ENCODE measurements at places on chromosomes 2 and 18.

GRCh38 chr2:231348173-231348572, 47.3 kb upstream of the B3GNT7 start:
- no peak for DNase-seq

- no peak for DNase-seq
Measured at GRCh38 chr18:58511306-58511705, 117.6 kb downstream of the ALPK2 start.

DNA sequence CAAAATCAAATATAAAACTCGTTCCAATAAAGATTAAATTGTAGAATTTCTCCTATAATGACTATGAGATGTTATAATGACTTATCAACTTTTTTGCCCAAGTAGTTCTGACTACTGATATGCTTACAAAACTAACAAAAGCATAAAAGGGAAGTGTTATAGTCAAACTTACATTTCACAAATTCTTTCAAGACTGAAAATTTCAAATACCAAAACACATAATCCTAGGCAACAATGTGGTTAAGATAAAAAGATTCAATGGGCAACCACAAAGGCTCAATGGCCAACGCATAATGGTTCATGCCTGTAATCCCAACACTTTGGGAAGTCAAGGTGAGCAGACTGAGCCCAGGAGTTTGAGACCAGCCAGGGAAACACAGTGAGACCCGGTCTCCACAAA, 135.7 kb downstream of the USP34 start:
- no peak for DNase-seq

DNA sequence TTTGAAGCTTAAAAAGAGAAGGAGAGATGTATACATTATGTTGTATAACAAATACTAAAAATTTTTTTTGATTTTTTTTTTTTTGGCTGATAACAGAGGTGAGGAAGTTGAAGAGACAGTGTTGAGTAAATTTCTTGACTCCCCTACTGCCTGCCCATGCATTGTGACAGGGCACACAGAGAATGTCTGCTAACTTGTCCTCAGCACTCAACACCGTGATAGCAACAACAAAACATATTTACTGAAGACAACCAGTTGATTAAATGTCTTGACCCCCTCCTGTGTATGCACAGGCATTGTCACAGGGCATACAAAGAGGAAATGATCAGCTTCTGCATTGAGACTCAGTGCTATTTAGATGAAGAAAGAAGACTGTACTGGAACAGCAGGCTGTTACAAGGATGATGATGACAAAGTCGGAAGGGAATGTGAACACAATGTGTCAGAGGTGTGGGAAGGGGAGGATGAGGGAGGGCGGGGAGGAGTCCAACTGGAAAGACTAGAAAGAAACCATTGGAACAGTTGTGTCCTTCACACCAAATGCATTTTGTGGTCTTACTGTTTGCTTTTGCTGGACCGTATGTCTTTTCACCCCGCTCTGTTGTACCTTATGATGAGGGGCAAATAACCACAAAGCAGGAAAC, 89.5 kb downstream of the CERS6 start:
- DNase-seq, result no peak

DNA sequence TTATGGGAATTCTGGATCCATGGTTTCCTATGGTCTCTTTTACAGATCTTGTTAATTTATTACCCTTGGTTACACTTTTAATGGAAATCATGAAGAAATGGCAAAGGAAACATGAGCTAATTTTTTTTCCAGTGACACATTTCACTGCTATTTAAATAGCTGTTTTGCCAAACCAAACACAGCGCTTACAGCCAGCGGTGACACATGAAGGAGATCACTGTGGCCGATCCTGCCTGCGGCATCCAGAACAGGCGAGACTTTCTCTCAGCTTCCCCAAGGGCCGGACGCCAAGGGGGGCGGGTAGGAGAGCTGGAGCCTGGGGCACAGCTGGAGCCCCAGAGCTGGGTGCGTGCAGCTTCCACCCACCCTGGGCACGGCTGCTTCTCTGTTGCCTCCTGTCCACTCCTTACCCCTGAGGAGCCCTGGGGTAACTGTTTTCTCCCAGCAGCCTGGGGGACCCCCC, 81.4 kb upstream of the PKDCC start:
- no peak for DNase-seq

DNA sequence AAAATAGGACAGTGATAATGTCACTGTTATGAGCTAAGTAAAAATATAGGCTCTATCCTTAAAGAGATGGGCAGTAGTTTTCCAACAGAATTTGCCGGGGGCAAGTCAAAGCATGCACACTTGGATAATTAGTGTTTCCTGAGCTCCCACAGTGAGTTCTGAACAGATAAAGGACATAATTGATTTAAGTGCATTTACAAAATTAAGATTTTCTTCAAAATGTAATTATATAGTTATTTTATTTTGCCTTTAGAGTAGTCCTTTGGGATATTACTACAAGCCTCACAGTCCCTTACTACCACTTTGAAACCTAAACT, 107.6 kb downstream of the RAPGEF4 start:
- no peak for DNase-seq

- DNase-seq, result no peak
Measured at GRCh38 chr2:215000721-215001120, 137.7 kb downstream of the ABCA12 start.

- no peak for DNase-seq
Measured at GRCh38 chr2:200578778-200579177, 7.0 kb upstream of the AOX1 start.

DNA sequence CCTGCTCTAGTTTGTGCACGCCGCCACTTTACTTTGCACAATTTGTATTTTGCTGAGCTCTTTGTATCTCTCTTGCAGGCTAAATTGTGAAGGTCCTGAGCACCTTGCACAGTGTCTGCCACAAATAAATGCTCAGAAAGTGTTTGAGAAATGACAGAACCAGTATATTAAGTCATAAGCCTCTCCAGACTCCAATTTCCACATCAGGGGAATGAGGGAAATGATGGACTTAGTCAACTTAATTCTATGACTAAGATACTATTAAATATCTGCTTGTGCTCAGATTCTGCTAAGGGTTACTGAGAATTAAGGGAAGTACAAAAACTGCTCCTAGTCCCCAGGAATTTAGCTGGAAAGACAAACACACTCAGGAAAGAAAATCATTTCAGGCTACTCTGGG, 239.1 kb upstream of the SLC14A2 start:
- no peak for DNase-seq

DNA sequence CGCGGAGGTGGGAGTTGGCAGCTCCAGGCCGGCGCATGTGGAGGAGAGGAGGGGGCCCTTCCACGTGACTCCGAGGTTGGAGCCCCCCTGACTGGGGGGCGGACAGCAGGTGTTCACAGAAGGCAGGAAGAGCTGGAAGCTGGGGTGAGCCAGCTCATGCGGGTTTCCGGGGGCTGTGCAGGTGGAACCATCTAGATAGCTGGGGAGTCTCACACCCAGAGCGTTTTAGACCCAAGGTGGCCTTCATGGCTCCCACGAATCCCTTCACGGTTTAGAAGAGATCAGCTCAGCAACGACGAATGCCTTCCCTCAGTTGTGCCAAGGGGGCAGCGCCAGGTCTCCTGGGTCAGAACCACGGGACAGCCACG, 740.5 kb upstream of the SALL3 start:
- no peak for DNase-seq

- DNase-seq, result no peak
Measured at GRCh38 chr2:165203689-165204559, at the start of gene SCN3A. Gene SCN3A (minus strand): TSS chr2:165204050. CDS start chr2:165176394, 27,656 bp downstream.

GRCh38 chr2:168147830-168148794, 99.3 kb downstream of the STK39 start:
- DNase-seq, result no peak

GRCh38 chr2:37355735-37356134, 11.3 kb downstream of the QPCT start:
- DNase-seq, result no peak

DNA sequence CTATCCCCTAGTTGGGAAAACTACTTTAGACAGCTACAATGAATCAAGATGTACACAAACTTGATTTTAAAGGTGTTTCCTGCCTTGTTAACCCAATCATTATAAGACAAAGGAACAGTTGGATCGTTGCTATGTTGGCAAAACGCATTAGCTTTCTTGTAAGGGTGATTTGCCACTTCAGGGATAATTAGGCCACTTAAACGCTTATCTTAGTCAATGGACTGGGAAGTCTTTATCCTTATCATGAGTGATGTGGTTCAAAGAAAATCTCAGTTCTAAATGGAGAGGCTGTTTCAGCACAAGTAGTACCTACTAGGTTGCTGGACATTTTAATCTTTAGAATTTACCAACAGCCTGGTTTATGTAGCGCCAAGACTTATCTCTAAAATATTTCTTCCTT, 406.1 kb upstream of the MEX3C start:
- no peak for DNase-seq

- DNase-seq, result peak; percentile 2
Measured at GRCh38 chr2:32357318-32358110, 691 bp downstream of the BIRC6 start.

DNA sequence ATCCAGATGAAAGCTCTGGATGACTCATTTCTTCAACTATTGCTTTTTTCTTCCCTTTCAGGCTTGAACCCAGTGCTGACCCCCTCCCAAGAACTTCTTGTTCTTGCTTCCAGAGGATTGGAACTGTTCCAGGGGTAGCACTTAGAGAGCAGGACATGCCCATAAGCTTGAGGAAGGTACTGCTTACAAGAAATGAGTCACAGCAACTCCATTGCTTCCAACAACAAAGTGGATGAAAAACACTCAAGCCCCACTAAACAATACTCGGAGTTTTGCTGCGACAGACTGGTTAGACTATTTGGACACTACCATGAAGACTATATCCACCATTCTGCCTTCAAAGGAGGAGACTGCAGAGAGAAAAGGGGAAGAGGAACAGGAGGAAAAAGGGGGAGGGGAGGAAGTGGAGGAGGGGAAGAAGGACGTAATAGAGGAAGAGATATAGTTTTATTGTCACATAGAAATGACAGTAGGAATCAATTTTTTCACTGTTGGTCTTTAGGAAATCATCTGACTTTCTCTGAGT, 1.6 kb upstream of the EPC2 start:
- DNase-seq, result no peak

DNA sequence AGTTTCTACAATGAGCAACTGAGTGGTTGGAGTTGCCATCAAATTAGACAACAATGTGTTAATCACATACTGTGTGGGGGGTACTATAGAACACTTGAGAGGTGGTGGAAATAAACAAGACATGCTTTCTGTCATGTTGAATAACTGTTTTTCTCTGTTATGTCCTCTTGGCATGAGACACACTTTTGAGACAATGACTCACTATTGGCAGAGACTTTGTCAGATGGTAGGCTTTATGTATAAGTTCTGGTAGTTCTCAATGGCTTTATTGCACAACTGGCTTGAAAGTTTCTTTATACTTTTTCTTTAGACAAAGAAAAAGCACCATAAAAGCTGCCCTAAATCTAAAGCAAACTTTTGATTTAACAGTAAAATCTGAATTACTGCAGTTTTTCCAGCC, 578.7 kb downstream of the ADCYAP1 start:
- no peak for DNase-seq

DNA sequence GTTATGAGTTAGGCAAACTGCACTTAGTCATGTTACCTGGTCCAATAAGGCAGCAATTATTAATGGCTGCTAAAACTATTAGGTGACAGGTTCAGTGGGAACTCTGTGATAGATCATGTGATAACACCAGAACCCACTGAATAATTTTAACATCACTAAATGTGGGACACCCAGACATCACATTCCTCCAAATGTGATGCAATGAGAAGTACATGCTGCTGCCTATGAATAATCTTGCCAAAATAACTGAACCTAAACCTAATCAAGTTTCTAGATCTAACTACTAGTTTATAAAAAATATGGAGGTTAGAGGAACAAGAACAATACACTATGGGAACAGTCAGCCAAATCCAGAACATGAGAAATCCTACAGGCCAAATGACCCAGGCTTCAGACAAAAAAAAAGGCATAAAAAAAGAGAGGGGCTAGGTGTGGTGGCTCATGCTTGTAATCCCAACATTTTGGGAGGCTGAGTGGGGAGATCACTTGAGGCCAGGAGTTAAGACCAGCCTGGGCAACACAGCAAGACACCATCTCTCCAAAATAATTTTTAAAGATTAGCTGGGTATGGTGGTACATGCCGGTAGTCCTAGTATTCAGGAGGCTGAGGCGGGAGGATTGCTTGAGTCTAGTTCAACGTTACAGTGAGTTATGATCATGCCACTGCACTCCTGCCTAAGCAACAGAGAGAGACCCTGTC, 7.0 kb upstream of the ACTR2 start:
- DNase-seq, result no peak

- no peak for DNase-seq
Measured at GRCh38 chr2:105144941-105145300, 96.6 kb upstream of the GPR45 start.

DNA sequence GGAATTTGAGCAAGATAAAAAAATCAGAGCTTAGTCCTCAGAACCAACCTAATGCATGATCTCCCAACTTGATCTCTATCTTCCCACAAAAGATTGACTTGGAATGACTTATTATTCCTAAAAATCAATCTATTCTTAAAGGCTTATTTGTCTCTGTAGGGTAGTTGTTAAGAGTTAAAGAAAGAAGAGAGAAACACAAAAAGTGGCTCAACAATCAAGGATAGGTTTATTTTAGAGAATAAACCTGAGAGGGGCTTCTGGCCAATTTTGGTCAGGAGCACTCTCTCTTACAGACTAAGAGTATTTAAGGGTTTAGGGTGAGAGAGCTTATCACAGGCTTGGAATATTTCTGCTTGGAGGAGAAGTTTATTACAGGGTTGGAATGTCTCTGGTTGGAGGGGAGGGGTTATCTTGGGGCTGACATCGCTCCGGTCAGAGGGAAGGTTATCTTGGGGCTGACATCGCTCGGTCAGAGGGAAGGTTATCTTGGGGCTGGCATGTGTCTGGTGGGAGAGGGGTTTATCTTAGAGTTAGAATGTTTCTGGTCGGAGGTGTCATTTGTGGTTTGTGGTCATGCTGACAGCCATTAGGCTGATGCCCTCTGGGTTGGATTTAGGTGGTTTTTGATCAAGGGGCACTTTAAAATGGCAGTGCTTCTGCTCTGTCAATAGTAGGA, 2.4 kb upstream of the MFF start:
- DNase-seq, result no peak

GRCh38 chr2:189152483-189152882, 27.1 kb downstream of the COL5A2 start:
- DNase-seq, result no peak

DNA sequence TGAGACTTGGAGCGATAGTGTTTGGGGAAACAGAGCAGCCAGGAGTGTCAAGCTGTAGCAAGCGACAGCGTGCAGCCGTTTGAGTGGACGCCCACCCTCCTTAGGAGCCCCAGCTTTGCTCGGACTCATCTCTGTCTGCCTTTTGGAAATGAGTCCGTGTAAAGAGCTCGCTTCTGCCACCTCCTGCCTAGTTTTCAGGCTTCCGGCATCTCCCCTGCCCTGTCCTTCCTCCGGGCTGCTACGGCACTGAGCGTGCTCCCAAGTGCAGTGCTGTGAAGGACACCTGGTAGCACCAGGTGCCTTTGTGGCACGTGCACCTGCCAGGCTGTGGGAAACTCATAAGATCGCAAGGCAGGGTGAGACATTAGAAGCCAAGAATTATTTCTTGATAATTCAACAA, 117.1 kb downstream of the RNF144A start:
- no peak for DNase-seq

GRCh38 chr2:58926112-58926511, 685.0 kb upstream of the FANCL start:
- DNase-seq, result no peak
